Stimulated activated CD8-positive, alpha-beta memory T cell treated with anti-CD3 and anti-CD28 coated beads, Interleukin-4, amount 100 ng/mL, for 48 hours (primary cell): ENCODE measurements at places on chromosomes 13 and 19.

GRCh38 chr13:100356426-100356825 lies 232.2 kb downstream of the GGACT start:
- DNase-seq: no peak

- DNase-seq: no peak
Observed at GRCh38 chr13:79675931-79676660, 195.1 kb downstream of the NDFIP2 start.

DNA sequence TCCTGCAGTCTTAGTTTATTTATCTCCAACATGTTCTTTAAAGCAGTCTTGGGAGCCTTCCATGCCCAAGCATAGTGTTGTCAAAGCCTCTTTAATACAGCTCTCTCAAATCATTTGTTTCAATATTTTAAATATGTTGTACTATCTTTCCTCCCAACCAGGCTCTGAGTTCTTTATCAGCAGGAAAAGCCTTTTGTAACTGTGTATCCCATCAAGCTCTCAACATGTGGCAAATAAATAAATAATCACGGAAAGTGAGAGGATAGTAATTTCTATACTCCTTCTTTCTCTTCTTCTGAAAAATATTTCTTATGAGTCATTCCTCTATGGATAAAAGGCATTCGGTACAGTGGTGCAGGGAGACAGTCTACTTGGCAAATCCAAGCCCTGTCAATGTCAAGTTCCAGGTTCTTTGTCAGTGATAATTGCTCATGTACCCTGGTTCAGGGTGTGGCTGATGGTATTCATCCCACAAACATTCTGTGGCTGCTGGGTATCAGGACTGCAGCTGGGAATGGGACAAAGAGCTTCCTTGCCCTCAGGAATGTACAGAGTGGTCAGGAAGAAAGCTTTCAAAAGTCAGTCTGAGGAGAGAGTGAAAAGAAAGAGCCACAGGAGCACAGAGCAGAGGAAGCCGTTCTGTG lies 384.3 kb downstream of the EFNB2 start:
- no peak for DNase-seq

- DNase-seq: no peak
Observed at GRCh38 chr19:13503570-13504235, 2.6 kb downstream of the CACNA1A start.

DNA sequence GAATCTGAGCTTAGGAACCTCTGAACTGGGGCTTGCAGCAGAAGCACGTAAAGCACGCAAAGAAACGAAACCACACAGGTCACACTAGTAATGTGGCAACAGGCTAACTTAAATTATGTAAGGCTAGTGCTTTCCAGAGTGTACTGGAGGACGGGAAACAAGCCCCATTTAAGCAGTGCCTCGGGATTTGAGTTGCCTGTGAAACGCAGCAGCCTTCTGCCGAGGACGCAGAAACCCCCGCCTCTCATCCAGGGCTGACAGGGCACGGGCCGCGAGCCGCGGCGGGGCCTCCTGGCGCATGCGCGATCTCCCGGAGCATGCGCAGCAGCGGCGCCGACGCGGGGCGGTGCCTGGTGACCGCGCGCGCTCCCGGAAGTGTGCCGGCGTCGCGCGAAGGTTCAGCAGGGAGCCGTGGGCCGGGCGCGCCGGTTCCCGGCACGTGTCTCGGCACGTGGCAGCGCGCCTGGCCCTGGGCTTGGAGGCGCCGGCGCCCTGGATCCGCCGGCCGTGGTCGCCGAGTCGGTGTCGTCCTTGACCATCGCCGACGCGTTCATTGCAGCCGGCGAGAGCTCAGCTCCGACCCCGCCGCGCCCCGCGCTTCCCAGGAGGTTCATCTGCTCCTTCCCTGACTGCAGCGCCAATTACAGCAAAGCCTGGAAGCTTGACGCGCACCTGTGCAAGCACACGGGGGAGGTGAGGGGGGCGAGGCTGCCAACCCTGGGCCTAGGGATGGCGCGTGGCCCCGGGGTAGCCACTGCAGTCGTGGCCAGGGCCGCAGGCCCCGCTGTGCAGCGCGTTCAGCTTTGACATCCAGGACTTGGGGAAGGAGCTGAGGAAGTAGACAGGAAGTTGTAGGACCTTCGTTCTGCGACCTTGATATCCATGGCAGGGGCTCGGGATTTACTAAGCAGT lies at the start of gene GTF3A:
Gene GTF3A, plus strand, starts transcription at position 374 of the 912 bp plus-strand sequence.
- DNase-seq: peak; percentile 88

GRCh38 chr19:18322318-18322758 lies 538 bp downstream of the LSM4 start:
- DNase-seq: peak; percentile 76

- no peak for DNase-seq
Observed at GRCh38 chr19:50703915-50704796, 15.4 kb downstream of the SHANK1 start.

GRCh38 chr13:43389983-43390382 lies 366.6 kb downstream of the DNAJC15 start:
- no peak for DNase-seq

- no peak for DNase-seq
Observed at GRCh38 chr13:68806125-68806524, 1301.5 kb upstream of the ATXN8OS start.
